ENCODE measurements at places on chromosomes 5 and 9.

DNA sequence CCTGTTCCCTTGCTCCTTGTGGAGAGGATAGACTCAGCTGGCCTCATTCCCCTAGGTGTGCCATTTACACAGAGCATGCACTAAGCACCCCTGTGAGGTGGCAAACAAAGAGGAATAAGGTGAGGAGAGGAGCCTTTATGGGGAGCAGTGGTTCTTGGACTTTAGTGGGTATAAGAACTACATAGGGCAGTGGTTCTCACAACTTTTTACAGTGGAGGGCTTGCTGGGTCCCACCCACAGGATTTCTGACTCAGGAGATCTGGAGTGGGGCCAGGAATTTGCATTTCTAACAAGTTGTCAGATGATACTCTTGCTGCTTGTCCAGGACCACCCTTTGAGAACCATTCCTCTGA is 42.0 kb downstream of the CSF1R start:
- DNase-seq: no peak

- DNase-seq: no peak
Observed at GRCh38 chr5:179219661-179220620, 125.3 kb downstream of the ADAMTS2 start.

DNA sequence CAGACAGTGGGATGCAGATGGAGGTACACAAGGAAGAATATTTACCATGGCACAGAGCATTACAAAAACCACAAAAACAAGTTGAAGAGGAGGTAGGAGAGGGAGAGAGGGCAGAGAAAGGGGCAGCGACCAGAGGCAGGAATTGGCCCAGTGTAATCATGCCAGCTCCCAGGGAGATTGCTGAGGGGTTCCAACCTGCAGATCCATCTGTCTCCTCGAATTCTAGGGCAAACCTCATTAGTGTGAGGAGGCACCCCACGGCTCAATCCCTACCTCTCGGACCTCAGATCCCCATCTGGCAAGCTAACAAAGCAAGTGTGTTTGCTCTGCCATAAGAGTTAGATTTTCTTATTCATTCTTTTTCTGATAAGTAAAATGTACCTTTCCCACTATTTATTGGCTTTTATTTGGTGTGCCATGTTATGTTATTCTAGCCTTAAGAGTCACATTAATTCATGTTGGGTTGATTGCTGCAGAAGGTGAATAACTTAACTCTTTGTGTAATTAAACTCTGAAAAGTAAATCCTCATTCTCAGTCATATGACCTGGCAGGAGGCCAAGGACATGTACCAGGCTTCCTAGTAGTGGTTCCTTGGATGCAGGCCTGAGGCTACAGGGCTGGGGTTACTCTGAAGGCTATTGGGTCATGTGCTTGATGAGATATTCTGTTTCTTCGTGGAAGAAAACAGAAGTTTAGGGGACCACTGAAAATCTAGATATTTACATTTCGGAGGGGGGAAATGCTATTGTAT is 315.2 kb upstream of the ATP10B start:
- DNase-seq: no peak

DNA sequence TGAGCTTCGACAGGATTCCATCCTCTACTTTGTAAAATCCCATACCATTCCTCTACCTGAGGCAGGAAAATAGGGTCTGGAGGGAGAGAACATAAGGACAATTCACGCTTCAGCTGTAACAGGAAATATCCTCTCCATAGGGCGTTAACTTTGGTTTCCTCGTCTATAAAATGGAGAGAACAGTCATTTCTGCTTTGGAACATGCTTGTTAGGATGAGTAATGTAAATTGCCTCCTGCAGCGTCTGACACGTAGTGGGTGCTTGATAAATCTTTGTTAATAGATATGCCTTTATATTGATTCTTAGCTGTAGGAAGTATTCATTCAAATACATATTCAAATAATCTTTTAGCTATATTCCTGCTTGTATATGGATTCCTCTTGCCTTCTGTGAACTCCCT is 711 bp upstream of the SUB1 start:
- no peak for DNase-seq

DNA sequence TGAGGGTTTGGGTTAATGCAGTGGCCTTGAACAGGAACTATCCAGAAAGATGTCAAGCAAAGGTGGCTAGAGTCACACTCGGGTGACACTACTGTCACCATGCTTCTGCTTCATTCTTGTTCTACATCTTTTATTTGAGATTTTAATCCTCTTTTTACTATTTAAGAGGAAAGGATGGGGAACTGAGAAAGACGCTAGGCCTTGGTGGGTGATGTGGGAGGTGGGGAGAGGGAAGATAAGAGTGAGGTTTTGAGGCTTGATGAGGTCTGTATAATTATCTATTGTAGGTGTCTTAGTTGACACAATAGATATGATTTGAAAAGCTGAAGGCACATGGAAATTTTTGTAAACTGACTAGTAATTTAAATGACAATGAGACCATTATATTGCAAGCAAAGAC is 3.5 kb upstream of the BASP1 start:
- no peak for DNase-seq

DNA sequence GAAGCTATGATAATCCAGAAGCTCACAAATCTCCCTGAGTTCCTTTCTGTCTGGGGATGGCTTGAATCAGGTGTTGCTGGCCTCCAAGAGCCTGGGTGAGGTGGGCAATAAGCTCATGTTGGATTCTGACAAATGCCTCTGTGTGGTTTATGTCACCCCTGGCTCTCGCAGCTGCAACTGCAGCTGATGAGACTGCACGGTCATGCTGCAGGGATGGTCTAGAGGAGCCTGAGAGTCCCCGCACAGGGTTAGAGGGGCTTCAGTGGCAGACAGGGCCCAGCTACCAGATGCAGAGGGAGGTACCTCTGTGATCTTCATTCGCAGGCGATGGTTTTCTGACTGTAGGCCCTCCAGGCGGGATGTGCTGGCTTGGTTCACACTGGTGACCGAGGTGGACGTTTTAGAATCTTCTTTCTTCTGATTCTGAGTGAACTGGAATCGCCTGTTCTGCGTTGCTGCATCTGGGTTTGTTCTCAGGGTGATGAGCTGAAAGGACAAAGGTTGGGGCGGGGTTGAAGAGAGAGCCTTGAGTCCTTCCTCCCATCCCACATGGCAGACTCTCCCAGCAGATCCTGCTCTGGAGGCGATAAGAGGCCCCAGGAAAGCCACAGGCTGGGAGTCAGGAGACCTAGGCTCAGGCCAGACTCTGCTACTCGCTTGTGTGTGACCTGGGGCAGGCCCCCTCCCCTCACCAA is 47.6 kb upstream of the TBC1D2 start:
- no peak for DNase-seq

GRCh38 chr5:88979244-88979643 is 96.3 kb upstream of the MEF2C start:
- no peak for DNase-seq

DNA sequence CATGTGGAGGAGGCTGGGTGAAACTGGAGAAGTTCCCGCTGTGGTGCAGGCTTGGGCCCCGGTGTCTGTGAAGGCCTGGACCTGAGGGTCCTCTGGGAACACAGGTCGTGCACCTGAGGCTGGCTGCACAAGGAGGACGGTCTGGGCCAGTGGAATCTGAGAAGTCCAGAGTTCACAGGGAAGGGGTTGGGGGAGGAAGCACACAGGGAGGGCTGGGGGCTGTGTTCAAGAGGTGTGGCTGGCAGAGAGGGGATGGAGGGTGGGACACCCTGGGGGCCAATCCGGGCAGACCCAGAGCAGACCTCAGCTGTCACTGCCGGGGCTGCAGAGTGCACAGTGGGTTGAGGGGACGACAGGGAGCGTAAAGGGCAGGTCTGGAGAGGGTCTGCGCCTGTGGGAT is 2.6 kb downstream of the SLC9A3 start:
- DNase-seq: no peak

- no peak for DNase-seq
Observed at GRCh38 chr9:120478208-120478607, 101.8 kb downstream of the CDK5RAP2 start.

- DNase-seq: no peak
Observed at GRCh38 chr5:1443171-1443570, 2.1 kb downstream of the SLC6A3 start.

DNA sequence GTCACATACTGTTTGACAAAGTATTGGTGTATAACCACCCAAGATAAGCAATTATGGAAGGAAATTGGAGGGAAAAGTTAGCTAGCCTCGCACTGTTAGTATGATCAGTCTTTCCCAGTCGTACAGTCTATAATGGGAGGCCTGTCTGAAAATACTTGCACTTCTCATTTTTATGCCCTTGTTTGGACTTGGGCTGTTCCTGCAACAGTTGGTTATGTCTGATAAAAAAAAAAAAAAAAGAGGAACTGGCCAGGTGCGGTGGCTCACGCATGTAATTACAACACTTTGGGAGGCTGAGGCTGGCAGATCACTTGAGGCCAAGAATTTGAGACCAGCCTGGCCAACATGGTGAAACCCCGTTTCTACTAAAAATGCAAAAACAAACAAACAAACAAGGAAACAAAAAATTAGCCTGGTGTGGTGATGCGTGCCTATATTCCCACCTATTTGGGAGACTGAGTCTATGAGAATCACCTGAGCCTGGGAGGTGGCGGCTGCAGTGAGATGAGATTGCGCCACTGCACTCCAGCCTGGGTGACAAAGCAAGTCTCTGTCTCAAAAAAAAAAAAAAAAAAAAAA is 58.3 kb upstream of the ANKRD33B start:
- no peak for DNase-seq

- no peak for DNase-seq
Observed at GRCh38 chr5:59584858-59585846, 308.4 kb downstream of the PDE4D start.

GRCh38 chr5:143161885-143162540 is 241.5 kb downstream of the NR3C1 start:
- no peak for DNase-seq

GRCh38 chr9:91741522-91741921 is 208.5 kb downstream of the ROR2 start:
- no peak for DNase-seq

DNA sequence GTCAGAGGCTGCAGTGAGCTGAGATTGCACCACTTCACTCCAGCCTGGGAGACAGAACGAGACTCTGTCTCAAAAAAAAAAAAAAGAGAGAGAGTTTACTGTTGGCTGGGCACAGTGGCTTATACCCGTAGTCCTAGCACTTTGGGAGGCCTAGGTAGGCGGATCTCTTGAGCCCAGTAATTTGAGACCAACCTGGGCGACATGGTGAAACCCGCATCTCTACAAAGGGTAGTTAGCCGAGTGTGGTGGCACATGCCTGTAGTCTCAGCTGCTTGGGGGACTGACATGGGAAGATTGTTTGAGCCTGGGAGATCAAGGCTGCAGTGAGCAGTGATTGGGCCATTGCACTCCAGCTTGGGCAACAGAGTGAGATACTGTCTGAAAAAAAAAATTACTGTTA is 12.6 kb downstream of the HABP4 start:
- no peak for DNase-seq

- no peak for DNase-seq
Observed at GRCh38 chr9:2934241-2934650, 90.4 kb upstream of the PUM3 start.

GRCh38 chr5:143757116-143757515 is 54.8 kb upstream of the HMHB1 start:
- DNase-seq: no peak
